Activated CD4-positive, alpha-beta memory T cell treated with anti-CD3 and anti-CD28 coated beads for 36 hours (primary cell): ENCODE measurements at places on chromosomes 5 and 9. TPM values are rescaled to one million over a fixed set of nuclear protein-coding genes. Genes with fewer than 3 reads are reported as not detected.
A peak's percentile ranks its signal among the peaks of the same experiment; 100 is the strongest.

- peak; percentile 21 for DNase-seq
Observed at GRCh38 chr5:1876660-1877064, 6.1 kb downstream of the IRX4 start.

The PRR16 gene
- not detected for total RNA-seq

- DNase-seq: no peak
Observed at GRCh38 chr5:59254055-59254687, 639.4 kb downstream of the PDE4D start.

DNA sequence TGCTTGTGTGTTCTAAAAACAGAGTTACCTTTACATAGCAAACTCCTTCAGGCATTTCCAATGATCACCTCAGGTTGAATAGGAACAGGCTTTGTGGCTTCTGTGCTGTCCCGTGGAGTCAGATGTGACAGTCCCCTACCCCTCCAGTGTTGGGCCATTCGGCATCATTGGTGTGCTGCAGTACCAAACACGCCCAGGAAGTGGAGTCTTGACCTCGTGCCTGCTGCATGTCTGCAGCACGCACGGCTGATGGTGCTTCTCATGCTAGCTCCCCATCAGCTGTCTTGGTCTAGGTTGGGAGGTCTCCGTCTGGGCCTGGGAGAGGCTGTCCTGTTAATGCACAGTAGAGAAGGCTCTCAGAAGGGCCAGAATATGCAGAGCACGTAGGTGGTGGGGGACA is 42.5 kb upstream of the PHF2 start:
- no peak for DNase-seq

GRCh38 chr5:77167695-77168121 is 42.8 kb upstream of the PDE8B start:
- DNase-seq: no peak

DNA sequence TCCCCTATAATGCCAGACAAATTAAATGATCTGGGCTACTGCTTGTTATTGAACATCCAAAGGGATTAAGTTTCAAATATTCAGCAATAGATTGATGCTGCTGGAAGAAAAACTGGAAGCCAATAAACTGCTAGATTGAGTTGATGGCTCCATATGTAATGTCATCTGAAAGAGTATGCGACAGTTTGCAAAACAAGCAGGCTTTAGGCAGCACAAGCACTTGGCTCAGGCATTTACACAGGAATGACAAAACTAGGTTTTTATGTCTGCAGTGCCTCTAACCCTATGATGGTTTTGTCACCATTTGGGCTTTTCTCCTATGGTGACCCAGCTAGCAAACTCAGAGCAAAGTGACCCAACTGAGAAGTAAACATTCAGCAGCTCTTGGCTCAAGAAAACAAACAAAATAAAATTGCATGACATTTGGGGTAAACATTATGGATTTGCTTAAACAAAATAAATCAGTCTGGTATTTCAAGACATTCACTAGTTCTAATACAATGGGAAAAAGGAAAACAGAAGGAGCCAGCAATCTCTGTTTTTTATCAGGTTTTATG is 978.5 kb downstream of the DTWD2 start:
- DNase-seq: no peak
